ENCODE measurements at places on chromosomes 12 and 14.

DNA sequence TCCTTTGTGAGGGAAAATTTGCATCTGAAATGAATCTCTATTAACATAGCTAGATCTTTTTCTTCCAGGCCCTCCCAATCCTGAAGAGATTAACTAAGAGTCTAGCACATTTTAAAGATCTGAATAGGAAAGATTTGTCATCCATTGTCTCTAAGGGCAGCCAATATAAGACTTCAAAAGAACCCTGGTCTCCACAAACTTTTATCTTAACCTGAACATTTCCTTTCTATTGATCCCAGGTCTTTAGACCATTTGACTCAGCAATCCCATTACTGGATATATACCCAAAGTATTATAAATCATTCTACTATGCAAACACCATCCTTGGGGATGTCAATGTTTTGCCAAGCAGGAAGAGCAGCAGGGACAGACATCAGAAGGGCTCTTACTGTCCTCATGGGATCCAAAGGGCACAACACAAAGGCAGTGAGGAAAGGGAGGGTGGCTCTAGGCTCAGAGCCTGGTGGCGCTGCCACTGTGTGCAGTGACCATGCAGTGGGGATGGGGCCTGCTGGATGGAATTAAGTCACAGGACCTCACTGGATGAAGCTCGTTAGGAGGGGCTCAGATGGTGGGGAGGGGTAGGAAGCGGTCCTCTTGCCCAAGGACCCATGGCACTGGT lies 12.7 kb upstream of the BDKRB2 start:
- DNase-seq, result no peak

GRCh38 chr12:86264451-86265328 lies 8.5 kb upstream of the MGAT4C start:
- no peak for DNase-seq

DNA sequence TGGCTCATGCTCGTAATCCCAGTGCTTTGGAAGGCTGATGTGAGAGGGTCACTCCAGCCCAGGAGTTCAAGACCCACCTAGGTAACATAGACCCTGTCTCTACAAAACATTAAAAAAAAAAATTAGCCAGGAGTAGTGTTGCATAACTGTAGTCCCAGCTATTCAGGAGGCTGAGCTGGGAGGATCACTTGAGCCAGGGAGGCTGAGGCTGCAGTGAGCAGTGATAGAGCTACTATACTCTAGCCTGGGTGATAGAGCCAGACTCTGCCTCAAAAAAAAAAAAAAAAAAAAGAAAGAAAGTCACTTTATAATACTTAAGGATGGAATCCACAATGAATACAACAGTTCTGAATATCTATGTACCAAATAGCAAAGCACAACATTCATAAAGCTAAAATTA lies 10.2 kb upstream of the SLC10A1 start:
- DNase-seq, result no peak

GRCh38 chr14:22177870-22178269 lies 411.2 kb downstream of the DAD1 start:
- DNase-seq, result no peak

DNA sequence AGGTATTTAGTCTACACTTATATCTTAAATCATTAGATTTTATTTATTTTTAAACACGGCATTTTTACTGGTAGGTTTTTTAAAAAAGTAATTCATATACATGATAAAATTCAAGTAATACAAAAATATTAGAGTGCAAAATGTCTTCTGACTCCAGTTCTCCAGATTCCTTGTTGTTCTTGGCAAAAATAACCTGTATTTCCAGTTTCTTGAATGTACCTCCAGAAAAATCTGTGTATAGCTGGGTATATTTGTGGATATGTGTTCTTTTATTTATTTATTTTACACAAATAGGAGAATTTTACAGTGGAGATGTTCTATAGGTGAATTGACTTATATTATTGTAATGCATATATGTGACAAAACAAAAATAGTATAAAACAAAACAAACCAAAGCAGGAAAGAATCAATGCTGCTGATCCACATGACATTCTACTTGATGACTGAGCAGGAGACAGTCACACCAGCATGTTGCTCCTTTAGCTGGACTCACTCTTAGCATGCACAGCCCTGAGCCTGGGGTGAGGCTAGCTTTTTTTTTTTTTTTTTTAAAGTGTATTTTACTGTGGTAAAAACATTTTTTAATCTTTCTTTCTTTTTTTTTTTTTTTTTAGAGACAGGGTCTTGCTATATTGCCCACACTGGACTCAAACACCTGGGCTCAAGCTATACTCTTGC lies 42.2 kb upstream of the SLC38A2 start:
- no peak for DNase-seq

GRCh38 chr12:66962290-66962689 lies 283.4 kb upstream of the GRIP1 start:
- no peak for DNase-seq

- DNase-seq, result no peak
Observed at GRCh38 chr12:40248034-40248433, 23.2 kb downstream of the LRRK2 start.

DNA sequence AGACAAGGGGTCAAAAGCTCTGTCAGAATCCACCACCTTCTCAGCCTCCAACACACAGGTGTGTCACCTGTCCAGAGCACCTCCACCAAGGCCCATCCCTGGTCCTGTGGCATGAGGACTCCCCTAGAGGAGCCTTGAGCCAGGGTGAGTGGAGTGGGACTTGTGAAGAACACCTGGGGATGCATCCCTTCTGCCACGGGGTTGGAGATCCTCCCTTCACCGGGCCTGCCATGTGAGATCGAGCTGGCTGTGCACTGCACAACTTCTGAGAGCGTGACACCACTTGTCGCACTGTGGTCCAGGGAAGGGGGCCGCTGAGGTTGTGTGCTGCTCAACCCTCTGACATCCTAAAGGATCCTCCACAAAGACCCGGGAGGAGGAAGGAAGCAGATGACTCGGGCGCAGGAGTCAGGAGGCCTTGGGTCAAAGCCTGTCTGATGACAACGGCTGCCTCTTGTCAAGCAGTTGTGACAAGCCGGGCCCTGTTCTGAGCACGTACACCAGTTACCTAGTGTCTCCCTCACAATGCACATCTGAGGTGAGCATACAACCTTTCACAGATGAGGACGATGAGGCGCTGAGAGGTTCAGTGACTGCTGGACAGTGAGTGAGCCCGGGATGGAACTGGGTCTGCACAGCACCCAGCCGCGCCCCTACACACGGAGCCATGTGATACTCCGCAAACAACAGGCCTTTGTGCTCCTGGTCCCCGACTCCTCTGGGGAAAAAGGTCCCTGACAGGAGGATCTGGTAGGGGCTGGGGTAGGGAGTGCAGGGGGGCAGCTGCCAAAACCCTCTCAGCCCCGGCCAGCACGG lies 35.6 kb downstream of the CHGA start:
- no peak for DNase-seq

GRCh38 chr14:99946652-99947489 lies 118.4 kb upstream of the EVL start:
- DNase-seq, result peak; percentile 59

GRCh38 chr12:79373896-79374499 lies 316.8 kb downstream of the PAWR start:
- no peak for DNase-seq

DNA sequence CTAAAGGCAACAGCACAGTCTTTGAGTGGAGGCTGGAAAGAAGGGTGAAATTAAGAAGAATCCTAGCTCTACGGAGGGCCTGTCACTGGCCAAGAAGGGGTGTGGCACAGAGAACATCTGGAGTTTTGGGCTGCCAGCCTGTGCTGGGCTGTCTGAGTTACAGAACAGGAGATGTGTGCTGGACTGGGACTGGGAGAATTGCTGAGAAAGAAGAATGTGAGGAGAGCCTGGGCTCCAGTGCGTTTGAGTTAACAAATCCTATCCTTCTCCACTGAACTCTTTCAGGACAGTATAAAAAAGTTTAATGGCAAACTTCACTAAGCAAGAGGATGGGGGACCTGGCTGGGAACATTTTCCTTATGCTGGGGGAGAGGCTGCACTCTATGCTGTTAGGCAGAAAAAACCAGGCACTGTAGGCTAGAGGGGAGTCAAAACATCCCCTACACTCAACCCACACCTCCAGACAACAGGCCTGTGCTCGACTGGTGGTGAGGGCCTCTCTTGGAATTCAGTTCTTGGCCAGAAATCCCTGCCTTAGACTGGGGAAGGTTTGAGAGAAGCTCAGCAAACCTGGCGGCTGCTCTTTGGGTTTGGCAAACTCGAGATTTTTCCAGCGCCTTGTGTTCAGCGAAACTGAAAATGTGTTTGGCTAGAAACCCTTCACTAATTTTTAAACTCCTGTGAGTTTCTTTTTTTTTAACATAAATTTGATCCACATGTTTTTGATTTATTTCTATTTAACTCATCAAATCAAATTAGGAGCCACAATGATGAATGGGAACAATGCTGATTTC lies 217.3 kb downstream of the MON2 start:
- no peak for DNase-seq

DNA sequence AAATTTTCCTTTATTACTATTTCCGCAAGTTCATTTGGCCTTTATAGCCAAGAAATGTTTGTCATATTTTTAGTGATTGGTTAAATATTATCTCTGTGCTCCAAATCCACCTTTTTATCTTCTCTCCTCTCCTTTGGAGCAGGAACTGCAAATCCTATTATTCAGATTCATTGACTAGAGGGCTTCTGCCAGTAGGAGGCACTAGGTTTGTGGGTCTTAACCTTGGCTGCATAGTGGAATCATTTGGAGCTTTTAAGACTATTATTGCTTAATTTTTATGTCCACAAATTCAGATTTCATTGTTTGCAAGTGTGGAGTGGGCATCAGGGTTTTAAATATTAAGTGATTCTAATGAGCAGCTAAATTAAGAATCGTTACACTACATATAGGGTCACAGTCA lies 75.3 kb upstream of the SYT10 start:
- no peak for DNase-seq

- DNase-seq, result no peak
Observed at GRCh38 chr12:29737644-29738043, 46.1 kb downstream of the TMTC1 start.

GRCh38 chr12:116528065-116528464 lies 31.1 kb upstream of the MAP1LC3B2 start:
- no peak for DNase-seq

GRCh38 chr14:67619446-67620216 lies at the start of gene ARG2:
Gene ARG2 (plus strand): TSS chr14:67619920. CDS start chr14:67619978, 58 bp downstream.
- peak; percentile 95 for DNase-seq

GRCh38 chr12:48817873-48818830 lies at the start of gene CACNB3:
Gene CACNB3 (plus strand): TSS chr12:48818496. CDS start chr12:48818930, 434 bp downstream.
- DNase-seq, result peak; percentile 85

DNA sequence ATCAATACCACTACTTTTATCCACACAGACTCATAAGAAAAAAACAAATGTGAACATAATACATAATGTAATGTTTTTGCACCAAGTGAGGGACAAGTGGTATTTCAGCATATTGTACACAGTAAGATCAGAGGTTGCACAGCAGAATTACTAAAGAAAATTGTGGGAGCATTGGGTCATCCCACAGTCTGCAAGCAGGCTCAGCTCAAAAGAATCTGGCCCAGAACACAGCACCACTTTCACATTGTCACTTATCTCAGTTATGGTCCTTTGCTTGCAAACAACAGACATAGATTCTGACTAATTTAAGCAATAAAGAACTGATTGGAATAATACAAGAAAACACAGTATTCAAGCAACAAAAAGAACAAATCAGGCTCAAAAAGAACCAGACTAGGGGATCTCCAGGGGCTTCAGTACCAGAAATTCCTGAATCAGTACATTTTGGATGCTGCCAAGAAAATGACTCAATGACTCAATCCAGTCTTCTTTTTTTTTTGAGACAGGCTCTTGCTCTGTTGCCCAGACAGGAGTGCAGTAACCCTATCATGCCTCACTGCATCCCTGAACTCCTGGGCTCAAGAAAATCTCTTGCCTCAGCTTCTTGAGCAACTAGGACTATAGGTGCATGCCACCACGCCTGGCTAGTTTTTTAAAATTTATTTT lies 42.9 kb upstream of the EEA1 start:
- DNase-seq, result no peak

- peak; percentile 27 for DNase-seq
Observed at GRCh38 chr14:52949711-52950409, 990 bp downstream of the FERMT2 start.

DNA sequence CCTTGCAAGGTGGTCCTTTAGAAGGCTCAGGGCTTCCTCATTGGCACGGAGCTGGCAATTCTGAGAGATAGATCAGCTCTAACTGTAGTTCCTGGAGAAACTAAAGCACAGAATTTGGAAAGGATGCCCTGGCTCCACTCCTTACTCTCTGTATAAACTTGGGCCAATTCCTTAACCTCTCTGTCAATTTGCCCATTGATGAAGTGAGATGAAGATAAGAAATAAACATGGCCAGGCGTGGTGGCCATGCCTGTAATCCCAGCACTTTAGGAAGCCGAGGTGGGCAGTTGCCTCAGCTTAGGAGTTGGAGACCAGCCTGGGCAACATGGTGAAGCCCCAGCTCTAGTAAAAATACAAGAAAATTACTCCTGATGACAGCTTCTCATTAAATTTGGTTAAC lies 34.0 kb upstream of the COX6A1 start:
- no peak for DNase-seq

GRCh38 chr12:91633734-91634357 lies 451.2 kb upstream of the DCN start:
- DNase-seq, result no peak

GRCh38 chr12:98572010-98572409 lies 21.5 kb upstream of the SLC25A3 start:
- no peak for DNase-seq

DNA sequence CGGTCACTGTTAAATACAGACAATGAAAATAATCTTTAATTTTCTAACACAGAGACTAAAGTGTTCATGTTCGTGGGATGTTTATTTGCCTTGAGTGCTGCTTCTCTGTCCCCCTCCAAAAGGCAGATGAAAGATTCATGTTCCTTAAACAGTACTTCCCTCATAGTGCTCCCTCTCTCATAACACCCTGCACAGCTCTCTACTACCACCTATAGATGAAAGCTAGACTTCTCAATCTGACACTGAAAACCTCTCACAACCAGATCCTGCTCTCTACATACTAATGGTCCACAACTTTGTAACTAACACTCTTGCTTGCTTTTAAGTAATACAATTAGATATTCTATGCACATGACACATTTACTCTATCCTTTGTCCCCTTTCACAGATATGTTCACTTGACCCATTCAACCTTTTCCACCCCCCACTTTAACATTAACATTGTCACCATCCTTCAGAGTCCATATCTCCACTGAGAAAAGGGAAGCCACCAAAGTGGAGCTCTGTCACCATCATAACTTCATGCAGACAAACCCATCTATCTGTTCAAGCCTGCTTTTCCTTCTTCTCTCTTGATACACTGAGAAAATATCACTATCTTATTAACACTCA lies 266.4 kb upstream of the USP15 start:
- DNase-seq, result peak; percentile 18

GRCh38 chr14:52391881-52392615 lies 77.9 kb downstream of the PTGER2 start:
- no peak for DNase-seq

DNA sequence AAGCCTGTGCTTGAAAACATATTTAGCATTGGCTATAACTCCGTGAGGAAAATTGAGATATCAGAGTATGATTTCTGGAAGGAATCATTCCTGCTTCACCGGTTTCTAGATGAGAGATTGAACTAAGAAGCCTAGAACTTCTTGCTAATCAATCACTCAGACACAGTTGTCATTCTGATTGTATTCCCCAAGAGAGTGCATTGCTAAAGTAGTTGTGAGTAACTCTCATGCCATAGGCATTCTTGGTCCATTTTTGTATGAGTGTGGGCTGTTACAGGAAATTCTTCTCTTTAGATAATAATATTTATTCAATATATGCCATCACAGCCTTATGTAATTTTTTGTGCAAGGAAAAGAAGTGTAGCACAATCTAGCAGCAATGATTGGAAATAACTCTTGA lies 893.3 kb upstream of the MDGA2 start:
- DNase-seq, result no peak

- DNase-seq, result no peak
Observed at GRCh38 chr12:120955232-120955631, 23.1 kb upstream of the HNF1A start.

All from CD8-positive, alpha-beta T cell (primary cell).